ENCODE measurements at places on chromosomes 11 and 22.

DNA sequence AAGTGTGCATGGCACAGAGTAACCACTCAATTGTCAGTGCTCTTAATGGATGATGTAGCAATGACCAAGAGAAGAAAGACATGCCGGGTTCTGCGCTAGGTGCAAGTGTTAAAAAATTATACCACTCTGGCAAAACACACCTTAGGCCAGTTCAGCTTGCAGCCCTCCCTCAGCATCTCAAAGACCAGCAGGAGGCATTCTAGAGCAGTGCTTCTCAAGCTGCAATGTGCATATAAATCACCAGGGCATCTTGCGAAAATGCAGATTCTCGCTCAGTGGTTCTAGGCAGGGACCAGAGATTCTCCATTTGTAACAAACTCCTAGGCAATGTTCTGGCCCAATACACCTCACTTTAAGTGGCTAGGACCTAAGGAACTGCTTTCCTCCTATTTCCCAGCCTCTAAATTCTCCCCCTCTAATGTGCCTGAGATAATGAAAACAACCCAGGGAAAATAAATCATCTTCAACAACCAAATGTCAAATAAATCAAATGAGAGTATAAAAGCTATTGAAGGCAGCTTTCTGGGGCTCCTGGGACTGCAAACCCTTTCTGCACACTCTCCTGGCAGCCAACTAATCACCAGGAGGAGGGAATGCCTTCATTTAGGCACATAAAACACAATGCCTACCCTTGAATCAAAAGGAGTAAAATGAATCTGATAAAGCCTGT, 337.2 kb upstream of the API5 start:
- DNase-seq = no peak

DNA sequence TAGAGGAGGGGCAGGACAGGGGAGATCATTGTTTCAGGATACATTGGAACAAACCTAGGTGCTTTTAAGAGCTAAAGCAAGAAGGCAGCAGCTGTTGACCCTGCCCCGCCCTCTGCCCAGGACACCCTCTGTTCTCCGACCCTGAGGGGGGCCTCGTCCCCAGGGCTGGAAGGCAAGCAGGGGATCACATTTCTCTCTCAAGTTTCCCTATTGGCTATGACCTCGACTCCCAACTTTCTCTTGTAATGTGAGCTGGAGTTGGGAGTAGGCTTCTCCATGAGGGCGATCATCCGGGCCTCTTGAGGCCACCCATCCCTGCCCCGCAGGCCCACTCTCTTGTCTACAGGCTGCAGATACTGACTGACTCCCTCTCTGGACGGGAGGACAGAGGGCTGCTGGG, 37.7 kb downstream of the DSCAML1 start:
- DNase-seq = peak; percentile 48

- DNase-seq = no peak
Observed at GRCh38 chr11:81203876-81204275, 1529.8 kb downstream of the FAM181B start.

- DNase-seq = no peak
Observed at GRCh38 chr11:92776676-92777075, 192.8 kb upstream of the MTNR1B start.

DNA sequence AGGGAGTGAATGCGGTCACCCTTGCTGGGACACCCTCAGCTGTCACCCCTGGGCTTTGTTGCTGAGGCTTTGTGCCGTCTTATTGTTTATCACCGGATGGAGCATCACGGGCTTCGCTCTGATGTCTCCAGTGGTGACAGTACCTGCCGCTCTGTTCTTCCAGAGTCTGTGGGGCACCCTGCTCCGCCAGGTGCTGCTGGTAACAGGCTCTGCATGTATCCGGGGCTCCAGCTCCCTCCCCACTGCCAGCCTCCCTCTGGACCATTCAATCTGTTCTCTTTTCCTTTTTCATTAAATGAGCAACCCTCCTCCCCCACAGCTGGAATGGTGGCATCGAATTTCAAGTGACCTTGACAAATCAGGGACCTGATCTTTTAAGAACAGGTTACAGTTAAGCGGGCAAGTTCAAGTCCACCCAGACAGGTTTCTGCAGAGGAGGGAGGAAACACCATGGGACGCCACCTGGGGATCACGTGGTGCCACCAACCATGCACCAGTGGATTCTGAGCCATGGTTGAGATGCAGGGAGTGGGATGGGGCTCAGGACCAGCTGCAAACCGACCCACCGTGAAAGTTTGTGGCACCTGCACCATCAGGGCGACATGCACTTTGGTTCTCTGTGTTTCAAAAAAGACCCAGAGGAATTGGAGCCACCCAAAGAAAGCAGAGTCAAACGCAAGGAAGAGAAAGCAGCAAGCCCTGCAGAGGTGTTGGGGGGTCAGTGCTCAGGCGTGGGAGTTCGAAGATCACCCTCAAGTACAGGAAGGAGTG, 89.3 kb downstream of the BCR start:
- DNase-seq = peak; percentile 21

DNA sequence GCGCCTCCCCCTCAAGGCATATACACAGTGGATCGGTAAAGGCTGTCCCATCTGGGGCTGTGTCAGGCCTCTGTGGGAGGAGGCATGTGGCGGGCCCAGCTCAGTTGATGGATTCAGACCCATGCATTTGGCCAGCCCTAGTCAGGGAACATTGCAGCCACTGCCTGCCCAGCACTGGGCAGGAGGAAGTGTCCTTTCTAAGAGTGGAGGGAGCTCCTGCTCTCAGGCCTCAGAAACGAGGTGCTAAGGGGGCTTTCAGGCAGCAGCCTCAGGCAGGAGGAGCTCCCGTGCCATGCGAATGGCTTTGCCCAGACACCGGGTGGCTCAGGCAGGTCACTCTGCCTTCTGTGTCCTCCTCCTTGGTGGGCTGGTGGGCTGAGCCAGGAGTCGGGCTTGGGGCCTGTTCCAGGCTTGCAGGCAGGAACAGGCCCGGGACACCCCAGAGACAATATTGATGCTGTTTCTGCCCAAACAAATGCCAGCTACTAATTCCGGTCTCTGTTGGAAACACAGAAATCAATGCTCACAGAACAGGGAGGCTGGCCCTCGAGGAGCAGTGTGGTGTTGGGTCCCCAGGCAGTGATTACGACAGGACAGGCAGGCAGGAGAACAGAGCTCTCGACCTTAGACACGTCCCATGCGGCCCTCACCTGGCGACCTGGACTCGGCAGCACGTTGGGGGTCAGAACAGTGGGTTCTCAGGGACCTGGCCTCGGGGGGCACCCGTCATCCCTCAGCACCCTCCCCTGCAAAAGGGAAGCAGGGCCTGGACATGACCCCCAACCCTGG, 42.3 kb upstream of the CCDC188 start:
- DNase-seq = no peak

DNA sequence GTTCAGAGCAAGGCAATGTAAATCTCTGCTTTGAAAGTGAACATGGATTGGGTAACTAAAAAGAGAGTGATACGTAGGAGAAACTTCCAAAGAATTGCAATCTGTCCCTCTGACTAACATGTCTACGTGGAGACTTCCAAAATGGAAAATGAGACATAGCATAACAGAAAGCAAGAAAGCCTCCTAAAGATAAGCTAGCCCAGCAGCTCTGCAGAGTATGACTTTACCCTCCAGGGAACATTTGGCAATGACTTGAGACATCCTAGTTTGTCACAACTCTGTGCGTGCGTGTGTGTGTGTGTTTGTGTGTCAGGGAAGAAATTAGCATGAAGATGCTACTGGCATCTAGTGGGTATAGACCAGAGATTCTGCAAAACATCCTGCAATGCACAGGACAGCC, 817.4 kb downstream of the NTM start:
- DNase-seq = no peak

DNA sequence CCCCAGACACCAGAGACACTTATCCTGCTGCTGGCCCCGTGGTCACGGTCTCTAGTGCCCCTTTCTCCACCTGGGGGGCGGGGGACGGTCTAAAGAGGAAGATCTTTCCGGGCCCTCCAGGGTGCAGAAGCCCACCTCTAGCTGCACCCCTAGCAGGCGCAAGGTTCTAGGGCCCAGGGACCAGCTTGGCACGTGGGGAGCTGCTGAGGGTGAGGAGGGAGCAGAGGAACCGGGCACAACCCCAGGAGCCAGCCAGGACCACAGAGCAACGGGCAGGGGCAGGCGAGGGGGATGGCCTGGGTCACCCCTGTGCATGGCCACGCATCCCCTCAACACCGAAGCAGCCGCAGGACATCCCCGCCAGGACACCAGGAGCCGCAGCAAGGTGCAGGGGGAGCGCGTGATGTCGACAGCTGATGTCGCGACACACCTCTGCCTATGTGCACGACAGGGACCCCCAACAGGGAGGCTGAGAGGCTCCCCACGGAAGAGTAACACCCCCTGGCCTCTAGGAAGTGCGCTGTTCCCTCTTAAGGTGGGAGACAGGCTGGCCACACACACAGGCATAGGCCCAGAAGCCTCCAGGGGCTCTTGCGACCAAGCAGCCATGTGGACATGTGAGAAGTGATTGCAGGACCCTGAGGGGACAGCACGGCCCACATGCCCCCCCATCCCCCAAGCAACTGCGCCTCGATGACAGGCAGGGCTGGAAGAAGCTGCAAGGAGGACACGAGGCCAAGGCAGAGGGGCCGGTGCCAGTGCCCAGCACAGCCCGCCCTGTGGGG, 5.1 kb downstream of the LRFN4 start:
- DNase-seq = no peak

- no peak for DNase-seq
Observed at GRCh38 chr11:134614141-134614540, 202.1 kb upstream of the B3GAT1 start.

- DNase-seq = no peak
Observed at GRCh38 chr11:66328031-66328301, 8.3 kb downstream of the RIN1 start.

- DNase-seq = no peak
Observed at GRCh38 chr22:35357883-35358621, 22.8 kb upstream of the HMOX1 start.

DNA sequence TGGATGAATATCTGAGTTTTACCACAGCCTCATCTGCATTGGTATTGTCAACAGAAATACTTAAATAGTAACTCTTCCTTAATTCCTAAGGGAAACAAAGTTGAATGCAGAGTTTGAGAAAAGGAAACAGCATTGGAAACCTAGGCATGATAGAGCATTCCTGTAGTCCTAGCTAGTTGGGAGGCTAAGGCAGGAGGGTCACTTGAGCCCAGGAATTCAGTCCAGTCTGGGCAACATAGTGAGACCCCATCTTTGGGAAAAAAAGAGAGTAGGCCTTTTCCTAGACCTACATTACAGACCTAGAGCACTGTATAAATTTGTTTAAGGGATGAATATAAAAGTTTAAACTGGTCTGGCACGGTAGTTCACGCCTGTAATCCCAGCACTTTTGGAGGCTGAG, 13.4 kb downstream of the PAFAH1B2 start:
- DNase-seq = no peak

DNA sequence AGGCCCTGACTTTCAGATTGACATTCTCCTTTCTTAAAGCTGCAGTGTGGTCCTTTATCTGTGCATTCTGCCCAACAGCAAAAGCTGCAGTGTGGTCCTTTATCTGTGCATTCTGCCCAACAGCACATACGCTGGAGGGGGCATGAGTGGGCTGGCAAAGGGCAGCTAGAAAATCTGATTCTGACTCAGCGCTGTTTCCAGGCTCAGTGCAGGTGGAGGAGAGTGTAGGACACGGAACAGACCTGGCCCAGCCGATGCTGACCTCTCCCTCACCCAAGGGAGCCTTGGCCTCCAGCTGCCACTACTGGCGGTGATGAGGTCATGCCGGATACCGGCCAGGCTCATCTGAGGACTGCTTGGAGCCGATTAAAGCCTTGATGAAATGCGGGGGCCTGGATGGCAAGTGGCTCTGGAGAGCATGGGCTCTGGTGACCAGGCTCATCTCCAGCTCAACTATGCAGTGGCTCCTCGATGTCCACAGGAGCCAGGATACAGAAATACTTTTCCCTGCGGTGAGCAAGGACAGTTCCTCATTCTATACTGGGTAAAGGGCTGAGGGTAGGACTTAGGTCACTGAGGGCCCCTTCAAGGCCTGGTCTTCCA, 84.6 kb downstream of the CLPB start:
- DNase-seq = no peak

DNA sequence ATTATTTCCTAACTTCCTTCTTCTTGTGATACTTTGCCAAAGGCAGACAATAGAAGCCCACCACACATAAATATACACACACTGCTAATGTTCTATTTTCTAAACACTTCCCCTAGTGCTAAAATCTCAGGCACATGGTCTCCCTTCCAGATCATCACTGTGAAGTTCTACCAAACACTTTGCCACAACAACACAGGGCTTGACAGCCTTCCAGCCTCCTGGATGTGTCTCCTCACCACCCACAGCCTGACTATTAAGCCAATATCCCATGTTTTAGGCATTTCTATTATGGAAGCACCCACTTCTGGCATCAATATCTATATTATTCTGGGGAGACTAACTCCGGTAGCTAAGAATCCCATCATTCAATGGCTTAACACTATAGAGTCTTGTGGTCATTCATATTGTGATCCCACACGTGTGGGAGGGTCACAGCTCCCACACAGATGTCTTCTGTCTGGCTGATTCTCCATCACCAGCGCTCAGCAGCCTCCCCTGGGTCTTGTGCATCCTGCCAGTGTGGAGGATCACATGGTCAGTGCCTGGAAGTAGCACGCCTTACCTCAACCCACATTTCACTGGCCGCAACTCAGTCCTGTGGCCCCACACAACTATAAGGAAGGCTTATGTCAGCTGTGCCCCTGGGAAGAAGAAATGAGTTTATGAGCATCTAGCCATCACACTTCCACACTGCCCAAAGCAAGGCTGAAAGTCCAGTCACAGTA, 29.0 kb downstream of the SPATA19 start:
- no peak for DNase-seq

- peak; percentile 21 for DNase-seq
Observed at GRCh38 chr11:133163463-133164419, 368.6 kb downstream of the OPCML start.

- no peak for DNase-seq
Observed at GRCh38 chr11:77407613-77408012, 66.3 kb downstream of the PAK1 start.

- no peak for DNase-seq
Observed at GRCh38 chr11:45001466-45002165, 50.9 kb upstream of the TP53I11 start.

GRCh38 chr11:100639140-100639539, 47.9 kb upstream of the ARHGAP42 start:
- DNase-seq = peak; percentile 19

DNA sequence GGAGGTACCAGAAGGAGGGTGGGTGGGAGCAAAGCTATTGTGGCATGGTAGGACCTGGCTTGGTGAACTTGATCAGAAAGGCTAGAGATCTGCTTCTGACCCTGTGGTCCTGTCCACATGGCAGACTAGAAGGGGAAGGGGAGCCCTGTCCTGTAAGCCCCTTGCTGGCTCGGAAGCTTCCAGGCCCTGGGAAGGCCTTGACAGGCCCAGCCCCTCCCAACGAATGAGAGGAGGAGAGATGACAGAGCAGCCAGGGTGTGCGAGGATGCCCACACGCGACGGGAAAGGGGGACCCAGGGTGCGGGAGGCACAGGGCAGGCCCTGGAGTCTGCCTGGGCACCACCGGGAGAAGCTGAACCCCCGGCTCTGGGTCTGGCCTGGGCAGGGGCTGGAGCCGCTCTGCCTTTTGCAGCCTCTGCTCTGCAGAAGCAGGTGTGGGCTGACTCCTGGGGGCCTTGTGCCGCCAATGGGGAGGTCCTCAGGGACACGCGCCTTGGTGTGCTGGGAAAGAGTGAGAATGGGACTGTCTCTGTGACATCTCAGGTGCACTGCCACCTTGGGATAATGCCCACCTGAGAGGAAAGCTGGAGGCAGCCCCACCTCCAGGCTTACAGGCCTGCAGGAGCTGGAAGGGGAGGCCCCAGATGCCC, 1447.5 kb downstream of the BRD1 start:
- DNase-seq = no peak

All from nephron progenitor cell (in vitro differentiated cells).